Activated naive CD4-positive, alpha-beta T cell (primary cell): ENCODE measurements at places on chromosomes 1 and 21.

DNA sequence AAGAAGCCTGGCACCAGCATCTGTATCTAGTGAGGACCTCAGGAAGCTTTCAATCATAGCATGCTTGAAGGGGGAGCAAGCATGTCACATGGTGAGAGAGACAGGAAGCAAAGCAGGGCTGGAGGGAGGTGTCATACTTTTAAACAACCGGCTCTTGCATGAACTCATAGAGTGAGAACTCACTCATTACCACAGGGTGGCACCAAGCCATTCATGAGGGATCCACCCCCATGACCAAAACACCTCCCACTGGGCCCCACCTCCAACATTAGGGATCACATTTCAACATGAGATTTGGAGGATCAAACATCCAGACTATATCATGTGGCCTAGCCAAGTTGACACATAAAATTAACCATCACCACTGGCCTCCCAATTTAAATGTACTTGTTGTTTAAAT is 125.1 kb upstream of the KCND3 start:
- DNase-seq: no peak

DNA sequence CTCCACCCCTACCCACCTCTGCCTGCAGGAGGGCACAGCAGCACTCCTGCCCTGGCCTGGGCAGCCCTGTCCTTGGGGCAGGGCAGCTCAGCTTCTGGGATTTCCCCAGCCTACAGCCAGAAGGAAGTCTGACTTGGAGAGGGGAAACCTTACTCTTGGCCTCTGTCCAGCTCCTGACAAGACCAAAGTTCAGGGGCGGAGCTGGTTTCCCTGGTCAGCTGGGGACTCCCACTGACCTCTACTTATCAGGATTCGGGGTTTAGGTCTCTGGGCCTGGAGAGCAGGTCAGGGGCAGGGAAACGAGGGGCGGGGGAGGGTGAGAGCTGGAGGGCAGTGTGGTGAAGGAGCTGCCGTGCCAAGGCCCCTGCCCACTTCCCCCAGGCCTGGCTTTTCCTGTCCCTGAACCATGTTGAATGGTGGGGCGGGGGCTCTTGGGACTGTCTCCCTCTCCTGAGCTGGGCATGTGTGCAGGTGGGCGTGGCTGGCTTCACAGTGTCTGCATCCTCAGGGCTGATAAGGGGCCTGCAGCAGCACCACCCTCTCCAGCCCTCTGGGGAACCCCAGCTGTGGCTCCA is 16.8 kb upstream of the ETV3 start:
- DNase-seq: no peak

DNA sequence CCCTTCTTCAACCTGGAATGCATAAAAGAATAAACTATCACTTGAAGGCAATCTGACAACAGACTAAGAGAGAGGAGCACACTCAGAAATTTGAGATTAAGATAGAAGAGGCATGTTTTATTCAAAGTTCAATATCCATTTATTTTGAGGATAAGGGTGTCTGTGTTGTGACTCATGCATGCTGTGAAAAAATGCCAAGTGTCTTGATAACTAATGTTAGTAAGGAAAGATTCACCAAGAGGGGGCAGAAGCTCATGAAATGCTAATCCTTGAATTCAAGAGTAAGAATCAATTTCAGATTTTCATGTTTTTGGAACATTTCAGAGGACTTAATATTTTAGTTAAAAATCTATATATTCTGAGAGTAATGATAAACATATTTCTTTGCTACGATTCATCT is 94.0 kb downstream of the IFI44 start:
- no peak for DNase-seq

DNA sequence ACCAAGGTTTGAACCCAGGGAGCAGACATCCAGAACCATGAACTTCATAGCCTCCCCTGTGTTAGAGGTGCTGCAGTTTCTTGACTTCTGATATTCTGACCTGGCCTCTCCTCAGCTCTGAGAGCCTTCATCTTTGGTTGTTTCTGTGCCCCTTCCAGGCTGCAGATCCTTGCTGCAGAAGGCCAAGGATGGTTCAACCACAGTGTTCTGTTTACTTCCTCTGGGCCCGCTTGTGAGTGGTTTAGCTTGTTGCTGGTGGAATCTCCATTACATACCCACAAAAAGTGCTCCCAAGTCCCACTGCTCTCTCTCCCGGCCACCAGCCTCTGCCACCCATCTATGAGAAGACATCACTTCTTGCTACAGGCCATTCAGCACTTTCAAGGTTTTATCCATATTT is 9.0 kb upstream of the SLC2A7 start:
- no peak for DNase-seq

DNA sequence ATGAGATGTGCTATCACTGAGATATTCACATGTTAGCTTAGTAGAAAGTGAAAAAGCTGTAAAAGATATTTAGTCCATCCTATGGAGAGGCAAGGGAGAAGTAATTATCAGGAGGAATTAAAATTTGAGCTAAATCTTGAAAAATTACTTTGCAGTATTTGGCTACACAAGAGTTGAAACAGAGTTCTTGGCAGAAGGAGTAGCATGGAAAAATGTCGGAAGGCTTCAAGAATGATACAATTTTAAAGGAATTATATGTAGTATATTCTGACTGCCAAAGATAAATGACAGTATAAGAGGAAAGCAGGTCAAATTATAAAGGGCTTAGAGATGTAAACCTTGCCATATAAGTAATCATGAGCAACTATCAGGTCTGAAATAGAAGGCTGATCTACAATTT is 518.9 kb downstream of the BRINP3 start:
- no peak for DNase-seq

GRCh38 chr1:1833916-1834325 is 55.7 kb upstream of the NADK start:
- no peak for DNase-seq
